ENCODE measurements at places on chromosomes 16 and 17. TPM values are rescaled to one million over a fixed set of nuclear protein-coding genes. Genes with fewer than 3 reads are reported as not detected.
A peak's percentile ranks its signal among the peaks of the same experiment; 100 is the strongest.

Gene USH1G
- not detected for total RNA-seq

Gene RNF43
- 1.2 TPM for total RNA-seq

DNA sequence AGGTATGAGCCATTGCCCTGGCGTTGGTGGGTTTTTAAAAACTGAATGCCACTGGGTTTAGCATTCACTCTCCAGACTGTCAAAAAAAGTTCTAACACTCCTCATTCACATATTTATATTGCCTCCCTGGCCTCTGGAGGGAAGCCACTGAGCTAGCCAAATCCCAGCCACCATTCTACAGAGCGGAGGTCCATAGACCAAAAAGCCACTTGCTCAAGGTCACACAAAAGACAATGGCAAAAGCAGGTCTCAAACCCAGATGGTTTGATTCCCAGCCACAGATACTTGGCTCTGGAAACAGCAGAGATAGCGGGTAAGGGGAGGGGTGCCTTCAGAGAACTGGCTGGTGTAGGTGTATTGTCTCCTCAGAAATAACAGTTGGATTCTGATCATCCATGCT, 18.0 kb upstream of the CDIPT start:
- DNase-seq = no peak

DNA sequence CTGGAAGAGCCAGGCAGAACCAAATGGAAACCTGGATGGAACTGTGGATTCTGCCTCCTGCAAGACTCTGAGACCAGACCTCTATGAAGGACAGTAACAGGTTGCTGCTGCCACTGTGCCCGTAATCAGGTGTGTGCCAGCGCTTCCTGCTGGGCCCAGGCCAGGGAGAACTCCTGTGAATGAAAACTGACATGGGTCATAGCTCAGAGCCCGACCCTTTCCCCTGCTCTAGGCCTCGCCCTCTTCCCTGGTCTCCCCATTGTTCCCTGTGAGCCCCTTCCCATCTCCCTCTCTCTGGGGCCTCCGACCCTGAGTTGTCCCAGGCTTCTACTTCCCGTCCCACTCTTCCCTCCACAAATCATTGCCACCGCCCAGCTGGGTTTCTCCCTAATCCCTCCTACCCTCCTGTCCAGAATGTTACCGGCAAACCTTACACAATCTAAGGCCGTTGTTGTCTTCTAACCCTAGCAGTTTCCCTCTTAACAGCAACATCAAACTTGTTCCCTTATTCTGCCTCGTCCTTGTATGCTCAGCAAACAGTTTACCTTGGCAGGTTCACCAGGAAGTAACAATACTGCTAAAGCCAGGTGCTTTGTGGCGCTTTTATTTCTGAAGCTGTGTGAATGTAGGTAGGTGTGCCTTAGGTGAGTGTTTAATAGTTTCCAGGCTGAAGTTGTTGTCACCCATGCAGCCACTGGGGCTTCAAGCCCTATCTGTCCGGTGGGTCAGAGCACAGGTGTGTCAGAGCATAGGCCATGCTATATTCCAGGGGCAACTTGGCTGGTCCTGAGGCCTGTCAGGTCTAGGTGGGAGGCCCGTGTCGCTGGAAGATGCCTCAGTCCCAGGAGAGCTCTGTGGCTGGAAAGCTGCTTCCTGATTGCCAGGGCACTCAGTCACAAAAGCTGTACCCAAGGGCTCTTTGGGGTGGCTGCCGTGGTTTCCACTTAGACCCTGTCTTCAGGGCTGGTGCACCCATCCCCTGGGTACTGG, 32.0 kb downstream of the SMPD3 start:
- DNase-seq = no peak

DNA sequence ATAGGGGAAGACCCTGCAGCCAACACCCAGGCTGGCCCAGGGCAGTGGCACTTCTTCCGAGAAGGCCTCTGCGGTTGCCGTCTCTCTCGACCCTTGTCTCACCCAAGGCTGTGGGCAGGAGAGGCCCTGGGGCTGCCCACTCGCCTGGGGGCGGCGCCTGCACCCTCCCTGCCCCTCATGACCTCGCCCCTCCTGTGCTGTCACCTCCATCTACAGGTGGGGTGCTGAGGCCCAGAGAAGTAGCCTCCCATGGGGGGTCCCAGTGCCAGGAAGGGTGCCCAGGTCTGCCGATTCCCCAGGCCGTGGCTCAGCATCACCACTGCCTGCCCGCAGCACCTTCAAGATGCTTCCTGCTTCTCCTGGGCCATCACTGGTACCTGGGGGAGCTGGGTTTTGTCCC, 992 bp downstream of the NLRC3 start:
- DNase-seq = peak; percentile 43

GRCh38 chr17:67017910-67018309, 26.4 kb upstream of the CACNG1 start:
- DNase-seq = no peak

Data from CD4-positive, alpha-beta memory T cell (primary cell).